ENCODE measurements at places on chromosomes 6 and 20.
A peak's percentile ranks its signal among the peaks of the same experiment; 100 is the strongest.

DNA sequence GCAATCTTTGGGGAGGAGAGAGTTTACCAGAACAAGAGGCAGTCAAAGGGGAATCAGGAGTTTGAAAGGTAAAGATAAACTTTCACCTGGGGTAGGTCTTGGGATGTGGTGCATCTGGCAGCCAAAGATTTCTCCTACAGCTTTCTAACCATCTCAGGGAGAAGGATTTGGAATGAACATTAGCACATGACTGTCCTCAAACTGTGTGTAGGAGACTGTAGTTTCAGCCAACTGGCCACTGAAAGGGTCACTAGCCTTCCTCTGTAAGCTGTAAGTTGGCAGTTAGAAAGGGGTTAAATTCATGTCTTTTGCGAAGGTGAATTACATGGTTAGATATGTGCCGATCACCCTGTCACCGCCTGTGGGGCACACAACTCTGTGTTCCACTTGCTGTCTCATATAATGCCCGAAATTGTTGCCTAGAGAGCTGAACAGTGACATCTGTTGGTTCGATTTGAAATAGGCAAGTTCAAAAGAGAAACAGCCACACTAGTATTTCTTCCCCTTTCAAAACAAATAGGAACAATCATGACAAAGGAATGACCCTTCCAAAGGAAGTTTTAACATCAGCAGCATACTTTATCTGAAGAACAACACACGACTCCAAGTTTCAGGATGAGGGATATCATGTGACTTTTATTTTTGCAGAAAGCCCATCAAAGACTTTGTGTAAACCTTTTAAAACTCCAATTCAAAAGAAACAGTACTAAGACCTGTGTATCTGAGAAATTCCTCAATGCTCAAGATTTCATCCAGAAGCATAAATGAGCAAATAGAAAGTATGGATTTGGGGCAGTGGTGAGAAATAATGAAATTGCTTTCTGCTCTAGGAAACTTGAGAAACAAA is 1.1 kb upstream of the OPN5 start:
- peak; percentile 52 for DNase-seq

DNA sequence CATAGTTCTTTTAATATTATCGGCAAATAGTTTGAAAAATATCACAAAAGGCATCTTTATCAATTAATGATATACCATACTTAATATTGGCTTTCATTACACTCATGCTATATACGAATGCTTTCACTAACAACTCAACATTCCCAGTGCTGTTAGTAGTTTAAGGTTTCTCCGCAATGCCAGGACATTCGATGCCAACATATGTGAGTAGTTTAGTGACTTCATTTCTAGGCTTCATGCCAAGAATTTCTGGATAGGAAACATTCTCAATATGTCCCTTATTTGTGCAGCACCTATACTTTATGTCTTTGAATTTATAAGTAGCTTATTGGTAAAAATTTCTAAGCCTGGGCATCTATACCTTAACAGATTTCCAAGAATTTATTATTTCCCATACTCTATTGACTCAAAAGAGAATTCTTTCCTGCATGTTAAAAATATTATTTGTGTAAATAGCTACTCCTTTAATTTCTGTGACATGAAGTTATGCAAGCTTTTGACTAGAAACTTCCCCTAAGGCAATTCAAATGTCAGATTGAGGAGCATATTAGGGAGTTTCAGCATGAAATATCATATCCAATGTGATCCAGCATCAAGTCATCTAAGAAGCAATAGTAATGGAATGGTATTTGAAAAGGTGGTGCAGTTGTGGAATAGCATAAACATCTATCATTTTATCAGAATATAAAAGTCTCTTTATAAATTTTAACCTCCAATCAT is 236.0 kb upstream of the STXBP5 start:
- DNase-seq = peak; percentile 43

DNA sequence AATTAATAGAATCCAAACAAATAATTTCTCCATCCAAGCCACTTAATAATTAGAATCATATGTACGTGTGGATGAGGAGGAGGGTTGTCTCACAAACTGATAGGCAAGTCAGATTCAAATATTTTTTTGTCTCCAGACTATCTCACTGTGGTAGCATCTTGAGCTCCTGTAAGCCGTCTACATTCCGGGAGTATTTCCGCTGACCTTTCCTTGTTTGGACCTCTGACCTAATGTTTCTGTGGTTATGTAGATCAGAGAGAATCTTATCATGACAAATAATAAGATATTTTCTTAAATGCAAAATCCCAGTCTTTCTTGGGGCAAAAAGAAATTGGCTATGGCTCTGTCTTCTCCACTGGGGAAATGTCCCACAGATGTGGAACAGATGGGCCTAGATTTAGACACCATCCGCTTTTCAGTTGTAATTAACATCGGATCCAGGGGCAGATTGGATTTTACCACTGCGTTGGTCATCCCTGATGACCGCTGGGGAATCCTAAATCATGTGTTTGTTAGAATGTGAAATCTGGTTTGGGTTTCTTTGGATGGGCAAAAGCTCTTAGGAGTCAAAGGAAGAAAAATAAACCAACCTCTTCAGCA is 197.1 kb upstream of the RIN2 start:
- no peak for DNase-seq

- no peak for DNase-seq
Measured at GRCh38 chr6:119768201-119768600, 418.6 kb upstream of the MAN1A1 start.

- no peak for DNase-seq
Measured at GRCh38 chr20:5608104-5608441, 142.1 kb upstream of the SHLD1 start.

DNA sequence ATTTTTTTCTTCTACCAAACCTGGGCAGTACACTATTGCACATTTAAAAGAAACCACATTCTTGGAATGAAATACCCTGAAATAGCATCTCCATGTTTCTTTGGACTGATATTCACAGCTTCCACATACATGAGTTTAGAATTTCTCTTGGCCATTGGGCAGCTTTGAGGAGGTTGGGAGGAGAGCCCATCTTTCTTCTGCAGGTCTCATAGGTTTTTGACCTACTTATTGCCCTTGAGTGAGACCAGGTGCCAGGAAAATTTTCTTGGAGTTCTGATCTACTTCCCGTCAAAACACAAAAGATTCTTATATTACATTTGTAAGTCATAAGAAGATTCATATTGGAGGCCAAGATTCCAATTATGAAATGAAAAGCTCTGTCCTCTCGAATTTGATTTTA is 212.0 kb downstream of the IBTK start:
- DNase-seq = no peak

GRCh38 chr6:15893556-15894253 is 230.9 kb upstream of the DTNBP1 start:
- no peak for DNase-seq

- no peak for DNase-seq
Measured at GRCh38 chr6:27156874-27157458, 90.5 kb upstream of the PRSS16 start.

All from muscle of arm (tissue), 14 donors.